ENCODE measurements at places on chromosomes 3 and 15.

DNA sequence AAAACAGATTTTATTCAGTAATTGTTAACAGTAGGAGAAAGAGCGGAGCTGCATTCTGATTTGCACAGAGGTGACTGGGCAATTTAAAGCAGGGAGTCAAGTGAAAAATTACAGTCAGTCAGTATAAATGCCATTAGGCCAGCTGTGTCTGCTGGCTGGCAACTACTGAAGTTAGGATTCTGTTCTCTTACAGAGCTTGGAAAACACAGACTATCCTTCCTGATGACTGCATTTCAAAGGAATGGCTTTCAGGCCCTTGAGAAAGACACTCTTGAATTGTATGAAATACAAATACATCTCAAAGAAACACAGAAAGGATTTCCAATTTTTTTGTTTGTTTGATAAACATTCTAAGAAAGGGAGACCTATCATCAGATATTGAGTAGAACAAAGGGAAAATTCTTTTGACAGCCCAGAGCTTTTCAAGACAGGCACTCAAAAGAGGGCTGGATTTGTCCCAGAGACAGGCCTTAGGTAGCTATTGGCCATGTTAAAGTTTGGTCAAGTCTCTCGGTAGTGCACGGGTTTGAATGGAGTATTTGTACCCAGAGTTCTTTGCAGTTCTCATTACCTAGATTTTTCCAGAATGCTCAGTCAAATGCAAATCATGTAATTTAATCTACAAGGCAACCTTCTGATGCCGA lies 551.2 kb upstream of the CCDC54 start:
- no peak for DNase-seq

GRCh38 chr15:81843226-81843625 lies 202.6 kb downstream of the MEX3B start:
- no peak for DNase-seq

- DNase-seq: no peak
Measured at GRCh38 chr15:64163659-64164362, 989 bp upstream of the PPIB start.

GRCh38 chr3:151345859-151346258 lies 16.5 kb upstream of the P2RY13 start:
- no peak for DNase-seq

DNA sequence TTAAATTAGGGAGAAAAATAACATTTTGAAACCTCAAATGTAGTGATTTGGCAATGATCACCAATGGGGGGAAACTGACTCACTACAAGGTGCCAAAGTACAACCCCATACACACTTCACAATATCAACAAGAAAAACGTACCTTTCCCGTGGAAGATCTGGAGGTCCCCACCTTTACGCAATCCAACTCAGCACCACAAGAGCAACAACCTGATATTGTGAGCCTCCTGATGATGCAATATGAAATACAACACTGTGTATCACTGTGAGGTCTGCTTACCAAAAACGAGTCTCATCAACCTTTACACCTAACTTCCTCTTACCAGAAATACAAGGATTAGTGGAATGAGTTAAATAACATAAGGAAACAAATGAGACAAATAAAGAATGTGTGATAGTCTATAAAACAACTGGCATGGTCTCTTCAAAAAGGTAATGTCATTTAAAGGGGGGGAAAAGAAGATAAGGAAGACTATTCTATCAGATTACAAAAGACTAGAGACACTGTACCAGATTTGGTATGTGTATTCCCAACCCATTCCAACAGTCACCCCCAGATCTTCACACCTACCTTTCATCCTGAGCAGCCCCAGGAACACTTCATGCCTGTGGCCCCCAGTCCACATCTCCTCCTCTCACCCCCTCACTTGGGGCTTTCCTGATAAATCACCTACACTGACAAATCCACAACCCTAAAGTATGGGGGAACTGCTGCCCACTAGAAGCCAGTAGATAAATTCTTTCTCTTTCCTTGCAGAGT lies 27.7 kb downstream of the DLG1 start:
- no peak for DNase-seq

DNA sequence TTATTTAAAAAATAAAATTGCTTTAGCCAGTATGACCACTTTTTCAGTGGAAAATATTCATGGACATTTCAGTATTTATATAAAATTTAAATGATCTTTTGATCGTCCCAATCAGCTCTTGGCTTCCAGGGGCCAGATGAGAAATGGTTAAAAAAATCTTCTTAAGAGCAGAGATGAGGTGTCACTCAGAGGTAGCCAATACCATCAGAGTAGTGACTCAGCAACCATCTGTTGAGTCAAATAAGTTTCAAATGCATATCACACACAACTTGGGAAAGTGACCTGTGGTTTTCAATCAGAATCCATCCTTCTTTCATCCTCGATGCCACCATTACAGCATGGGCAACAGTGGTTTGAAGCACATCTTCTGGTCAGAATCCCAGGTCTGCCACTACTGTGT lies 958.8 kb upstream of the NR2F2 start:
- no peak for DNase-seq

DNA sequence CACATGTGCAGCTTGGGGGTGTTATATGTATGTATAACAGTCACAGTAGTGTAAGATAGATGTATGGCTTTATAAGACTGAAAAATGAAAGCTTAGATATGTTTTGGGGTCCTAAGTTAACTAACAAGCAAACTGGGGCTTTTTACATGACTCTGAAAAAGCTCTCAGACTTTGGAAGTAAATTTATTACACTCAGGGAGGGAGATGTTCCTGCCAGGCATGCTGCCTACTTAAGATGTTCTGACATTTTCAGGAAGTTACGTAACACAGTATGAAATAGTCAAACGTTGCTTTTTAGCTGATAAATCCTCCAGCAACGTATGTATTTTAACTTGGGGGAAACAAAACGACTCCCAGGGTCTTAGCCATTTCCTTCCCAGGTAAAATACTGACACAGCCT lies 1.7 kb upstream of the IFT57 start:
- peak; percentile 32 for DNase-seq

- DNase-seq: no peak
Measured at GRCh38 chr3:102087236-102087635, 237.9 kb downstream of the NFKBIZ start.

DNA sequence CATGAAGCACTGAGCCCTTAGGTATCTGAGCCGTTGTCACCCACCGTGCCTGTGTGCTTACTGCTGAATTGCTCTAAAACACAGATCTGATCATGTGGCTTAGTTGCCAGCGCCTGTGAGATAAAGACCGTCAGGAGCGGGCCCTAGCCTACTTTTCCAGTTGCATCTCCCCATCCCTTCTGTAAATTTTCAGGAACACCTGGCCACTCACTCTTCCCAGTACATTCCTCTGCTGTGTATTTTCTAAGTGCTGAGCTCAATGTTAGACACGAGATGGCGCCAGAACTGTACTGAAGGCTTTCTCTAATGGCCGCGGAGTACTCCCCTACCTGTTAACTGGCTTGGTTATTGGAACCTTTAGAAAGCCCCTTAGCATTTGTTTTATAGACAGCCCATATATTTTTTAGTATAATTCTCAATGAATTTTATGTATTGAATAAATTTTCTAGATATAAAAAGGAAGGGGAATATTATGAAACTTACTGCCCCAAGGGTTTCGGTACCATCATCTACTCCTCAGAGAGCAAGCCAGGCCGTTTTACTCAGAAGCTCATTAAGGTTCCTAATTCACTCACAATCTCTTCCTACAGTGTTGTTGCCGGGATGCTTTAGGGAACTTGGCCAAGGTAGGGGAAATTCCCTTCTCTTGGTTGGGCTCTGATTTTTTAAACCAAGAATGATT lies 16.7 kb upstream of the WNT7A start:
- peak; percentile 55 for DNase-seq

DNA sequence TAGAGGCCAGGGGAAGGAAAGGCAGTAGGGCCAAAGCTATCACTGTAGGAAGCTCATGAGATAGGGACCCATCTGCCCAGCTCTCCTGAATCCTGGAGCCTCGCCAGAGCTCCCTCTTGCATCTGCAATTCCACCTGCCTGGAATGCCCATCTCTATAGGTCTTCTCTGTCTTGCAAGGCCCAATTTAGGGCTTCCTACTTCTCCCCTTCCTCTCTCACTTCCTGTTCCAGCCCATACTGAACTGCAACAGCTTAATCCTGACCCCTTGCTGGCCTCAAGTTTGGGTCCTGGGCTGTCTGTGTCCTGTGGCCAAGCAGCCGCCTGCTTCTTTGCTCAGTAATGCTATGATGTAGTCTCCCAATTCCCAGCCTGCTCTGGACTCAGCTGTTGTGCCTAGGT lies 3.6 kb upstream of the PTPN23 start:
- DNase-seq: no peak
